Renal cortical epithelial cell (primary cell): ENCODE measurements at places on chromosomes 5 and 9.

DNA sequence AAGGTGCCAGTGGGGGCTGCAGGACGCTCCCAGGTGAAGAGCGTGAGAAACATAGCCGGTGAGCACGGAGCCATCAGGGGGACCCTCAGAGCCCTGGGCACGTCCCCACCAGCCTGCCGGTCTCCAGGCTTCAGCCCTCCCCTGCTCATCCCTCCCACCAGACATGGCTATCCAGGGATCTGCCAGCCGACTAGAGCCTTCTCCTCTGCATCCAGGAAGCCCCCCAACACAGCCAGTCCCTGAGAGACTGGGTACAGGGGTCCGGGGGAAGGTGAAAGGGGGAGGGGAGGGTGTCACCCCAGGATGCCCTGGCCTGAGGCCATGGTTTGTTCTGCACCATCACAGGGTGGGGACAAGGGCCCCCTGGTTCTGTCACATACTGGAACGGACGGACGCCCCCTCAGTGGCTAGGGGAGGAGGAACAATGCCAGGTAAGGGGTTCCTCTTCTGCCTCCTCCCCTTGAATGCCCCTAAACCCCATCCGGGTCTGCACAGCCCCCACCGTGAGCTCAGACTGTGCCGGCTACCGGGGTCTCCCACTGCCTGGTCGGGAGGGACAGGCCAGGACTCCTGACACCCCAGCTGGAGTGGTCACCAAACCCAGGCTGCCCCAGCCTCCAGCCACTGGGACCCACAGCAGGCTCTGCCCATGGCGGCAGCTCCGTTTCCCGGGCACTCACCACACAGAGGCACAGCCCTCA is 34.3 kb downstream of the NACC2 start:
- DNase-seq, result no peak

DNA sequence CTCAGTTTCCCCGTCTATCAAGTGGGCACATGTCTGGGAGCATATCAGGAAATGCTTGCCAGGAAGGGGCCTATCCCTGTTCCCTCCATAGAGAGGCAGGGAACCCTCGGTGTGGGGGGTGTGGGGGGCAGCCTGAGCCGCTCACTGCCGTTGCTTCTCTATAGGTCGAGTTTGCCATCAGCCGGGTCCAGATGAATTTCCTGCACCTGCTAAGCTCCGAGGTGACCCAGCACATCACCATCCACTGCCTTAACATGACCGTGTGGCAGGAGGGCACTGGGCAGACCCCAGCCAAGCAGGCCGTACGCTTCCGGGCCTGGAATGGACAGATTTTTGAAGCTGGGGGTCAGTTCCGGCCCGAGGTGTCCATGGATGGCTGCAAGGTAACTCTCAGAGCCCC is 13.8 kb upstream of the ORM1 start:
- no peak for DNase-seq

DNA sequence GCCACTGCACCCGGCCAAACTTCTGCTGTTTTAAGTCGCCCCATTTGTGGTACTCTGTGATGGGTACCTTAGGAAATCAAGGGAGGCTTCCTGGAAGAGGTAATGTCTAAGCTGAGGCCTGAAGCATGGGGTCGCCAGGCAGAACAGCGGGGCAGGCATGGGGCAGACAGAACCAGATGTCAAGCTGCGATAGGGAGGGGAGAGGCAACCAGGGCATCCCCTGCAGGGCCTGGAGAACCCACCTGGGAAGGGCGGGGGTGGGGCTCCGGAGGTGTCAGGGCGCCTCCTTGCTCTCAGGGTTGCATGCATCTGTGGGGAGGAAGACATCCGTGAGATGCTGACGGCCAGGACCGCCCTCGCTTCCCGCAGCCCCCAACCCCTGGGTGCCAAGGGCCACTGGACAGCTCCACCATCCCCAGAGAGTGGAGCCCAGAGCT is 2.8 kb downstream of the LCN15 start:
- DNase-seq, result no peak

DNA sequence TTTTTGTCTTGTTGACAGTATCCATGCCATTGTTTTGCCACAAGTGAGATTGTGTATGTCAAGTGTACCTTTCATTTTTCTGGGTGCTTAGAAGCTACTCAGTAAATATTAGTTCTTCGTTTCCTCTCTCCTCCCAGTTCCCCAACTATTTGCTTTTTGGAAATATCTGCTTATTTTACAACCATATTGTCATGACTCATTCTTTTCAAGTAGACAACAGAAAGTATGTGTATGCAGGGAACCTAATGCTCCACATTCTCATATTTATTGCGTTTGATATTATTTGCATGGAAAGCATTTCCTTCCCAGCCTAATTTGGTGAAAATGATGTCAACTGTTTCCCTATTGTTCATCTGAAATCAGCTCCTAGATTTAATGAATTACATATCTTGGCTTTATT is 483.7 kb upstream of the RIOK2 start:
- no peak for DNase-seq

GRCh38 chr9:27065288-27065687 is 43.7 kb upstream of the TEK start:
- DNase-seq, result no peak

DNA sequence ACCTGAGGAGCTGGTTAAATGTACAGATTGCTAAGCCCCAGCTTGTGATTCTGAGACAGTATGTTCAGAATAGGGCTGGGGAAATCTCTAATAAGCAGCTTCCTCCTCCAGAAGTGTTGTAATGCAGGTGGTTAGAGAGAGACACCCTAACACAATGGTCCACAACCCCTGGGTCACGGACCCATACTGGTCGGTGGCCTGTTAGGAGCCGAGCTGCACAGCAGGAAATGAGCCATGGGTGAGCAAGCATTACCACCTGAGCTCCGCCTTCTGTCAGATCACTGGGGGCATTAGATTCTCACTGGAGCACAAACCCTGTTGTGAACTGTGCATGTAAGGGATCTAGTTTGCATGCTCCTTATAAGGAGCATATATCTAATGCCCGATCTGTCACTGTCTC is 61.8 kb downstream of the SLC36A1 start:
- peak; percentile 62 for DNase-seq

- no peak for DNase-seq
These were observed 11.2 kb downstream of the SH3RF2 start for GRCh38 chr5:145947581-145947980.

DNA sequence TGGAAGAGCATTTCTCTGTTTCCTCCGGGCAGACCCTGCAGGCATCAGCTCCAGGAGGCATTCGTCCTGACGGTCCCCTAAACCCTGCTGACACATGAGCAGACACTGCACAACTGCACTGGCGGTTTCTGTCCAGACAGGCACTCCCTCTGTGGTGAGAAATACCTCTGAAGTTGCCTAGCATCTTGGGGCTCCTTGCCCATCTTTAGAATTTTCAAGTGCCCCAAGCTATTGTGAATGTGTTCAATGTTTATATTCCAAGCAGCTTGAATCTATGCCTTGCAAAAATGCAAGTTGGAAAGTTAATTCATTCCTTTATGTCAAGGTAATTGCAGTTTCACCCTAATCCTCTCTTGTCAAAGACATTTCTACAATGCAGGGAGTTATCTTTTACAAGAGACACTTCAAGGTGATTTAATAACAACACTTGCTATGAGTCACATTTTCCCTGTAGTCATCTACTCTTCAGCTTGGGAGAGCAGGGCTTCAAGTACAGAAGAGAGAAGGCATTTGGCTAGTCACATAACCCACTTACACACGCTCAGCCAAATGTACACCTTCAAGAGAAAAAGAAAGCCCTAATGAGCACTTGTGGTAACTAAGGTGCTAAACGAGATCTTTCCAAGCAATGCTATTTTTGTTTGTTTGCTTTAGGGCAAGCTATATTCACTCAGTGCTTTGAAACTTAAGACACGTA is 302.5 kb downstream of the MLLT3 start:
- peak; percentile 74 for DNase-seq

DNA sequence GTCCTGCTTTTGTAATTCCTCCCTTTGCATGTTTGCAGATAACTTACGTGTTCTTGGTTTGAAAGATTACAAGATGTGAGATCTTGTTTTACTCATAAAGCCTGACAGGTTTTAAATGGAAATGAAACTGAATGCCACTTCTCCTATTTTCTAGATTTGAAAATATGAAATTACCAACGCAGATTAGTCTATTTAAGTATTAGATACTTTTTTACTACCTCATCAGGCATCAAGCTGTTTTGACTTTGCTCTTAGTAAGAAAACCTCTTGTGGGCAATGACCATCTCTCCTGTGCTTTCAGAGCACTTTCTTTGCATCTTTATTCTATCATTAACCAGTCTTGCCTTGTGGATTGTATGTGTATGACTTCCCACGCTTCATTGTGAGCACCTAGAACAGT is 3.5 kb downstream of the DMXL1 start:
- DNase-seq, result no peak

DNA sequence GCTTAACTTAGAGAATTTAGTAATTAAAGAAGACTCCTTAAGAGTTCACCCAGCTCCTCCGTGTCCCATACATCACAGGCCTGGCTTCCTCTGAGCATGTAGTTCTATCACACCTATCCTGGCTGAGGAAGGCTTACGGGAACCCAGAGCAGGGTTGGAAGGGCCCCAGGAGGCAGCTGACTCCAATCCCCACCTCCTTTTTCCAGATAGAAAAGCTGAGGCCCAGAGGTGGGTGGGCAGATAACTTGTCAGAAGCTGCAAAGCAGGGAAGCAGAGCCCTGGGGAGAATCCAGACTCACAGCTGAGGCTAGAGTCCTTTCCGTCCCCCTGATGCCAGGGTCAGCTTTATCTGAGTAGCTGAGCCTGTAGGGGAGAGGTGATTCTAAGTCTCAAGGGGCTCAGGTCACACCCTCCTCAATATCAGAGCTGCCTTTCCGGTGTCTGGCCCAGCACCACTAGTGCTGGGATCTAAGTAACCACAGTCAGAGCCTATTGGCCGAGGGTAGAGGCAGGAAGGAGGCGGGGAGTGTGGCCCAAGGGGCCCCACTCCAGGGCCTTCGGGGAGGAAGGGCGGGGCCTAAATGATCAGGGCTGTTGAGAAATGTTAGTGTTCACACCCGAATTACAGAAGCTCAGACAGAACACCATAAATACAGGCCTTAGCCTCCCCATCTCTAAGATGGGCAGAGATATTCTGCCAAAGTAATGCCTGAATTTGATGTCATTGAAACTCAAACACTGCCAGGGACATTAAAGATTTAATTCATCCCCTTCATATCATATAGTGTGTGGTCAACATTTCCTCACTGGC is 9.9 kb downstream of the CCDC69 start:
- DNase-seq, result no peak

DNA sequence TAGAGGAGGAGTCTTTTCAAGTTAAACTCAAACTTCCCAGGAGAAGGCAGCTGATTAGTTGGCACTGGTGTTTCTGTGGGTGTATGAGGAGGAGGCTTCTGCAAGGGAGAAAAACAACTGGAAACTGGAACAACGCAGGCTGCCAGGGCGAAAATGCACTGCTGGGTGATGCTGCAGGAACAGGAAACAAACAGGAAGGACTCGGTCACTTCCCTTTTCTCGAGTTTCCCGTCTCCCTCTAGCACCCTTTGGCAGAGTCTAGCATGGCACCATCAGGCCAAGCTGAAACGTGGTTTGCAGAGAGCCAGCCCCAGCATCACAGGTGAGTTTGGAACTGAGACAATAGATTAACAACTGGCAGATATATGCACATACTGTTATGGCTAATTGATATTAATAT is 77.5 kb upstream of the CAST start:
- no peak for DNase-seq

DNA sequence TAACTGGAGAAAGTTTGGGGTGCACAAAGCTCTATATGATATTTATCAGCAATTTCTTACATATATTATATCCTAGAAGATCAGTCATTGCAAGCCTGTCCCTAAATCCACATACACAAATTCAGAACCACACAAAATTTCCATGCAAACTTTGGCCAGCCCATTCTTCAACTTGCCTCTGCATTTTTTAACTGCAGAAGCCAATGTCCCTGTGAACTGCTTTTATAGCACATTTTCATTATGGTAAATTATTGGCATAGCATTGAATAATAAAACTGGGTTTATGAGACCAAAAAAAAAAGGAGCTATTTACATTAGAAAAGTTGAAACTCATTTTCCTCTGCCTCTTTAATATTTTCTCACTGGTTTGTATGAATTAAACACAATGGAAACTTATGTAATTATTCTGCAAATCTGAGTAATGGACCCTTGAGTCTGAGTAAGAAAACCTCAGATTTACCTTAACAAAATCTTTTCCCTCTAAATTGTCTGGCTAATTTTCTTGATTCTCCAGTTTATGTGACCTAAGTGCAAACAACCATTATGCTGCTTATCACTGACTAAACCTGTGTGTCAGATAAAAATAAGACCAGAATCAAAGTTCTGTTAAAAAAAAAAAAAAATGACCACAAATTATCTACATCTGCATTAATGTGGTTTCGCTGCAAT is 398.9 kb downstream of the EFNA5 start:
- no peak for DNase-seq

DNA sequence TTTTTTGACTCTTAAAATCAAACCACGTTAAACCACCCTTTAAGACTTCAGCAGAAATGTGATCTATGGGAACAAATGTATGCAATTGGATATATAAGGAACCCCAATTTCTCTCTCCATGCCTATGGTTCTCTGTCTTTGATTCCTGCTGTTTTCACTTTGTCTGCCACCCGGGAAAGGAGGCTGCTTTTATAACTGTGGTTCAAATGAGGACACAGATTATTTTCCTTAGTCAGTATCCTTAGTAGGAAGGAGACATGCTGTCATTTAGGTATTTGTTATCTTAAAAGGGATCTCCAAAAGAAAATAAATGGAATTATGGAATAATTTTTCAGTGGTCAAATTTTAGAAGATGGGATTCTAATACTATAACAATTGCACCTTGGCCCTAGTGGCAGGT is 176.1 kb upstream of the NREP start:
- no peak for DNase-seq

DNA sequence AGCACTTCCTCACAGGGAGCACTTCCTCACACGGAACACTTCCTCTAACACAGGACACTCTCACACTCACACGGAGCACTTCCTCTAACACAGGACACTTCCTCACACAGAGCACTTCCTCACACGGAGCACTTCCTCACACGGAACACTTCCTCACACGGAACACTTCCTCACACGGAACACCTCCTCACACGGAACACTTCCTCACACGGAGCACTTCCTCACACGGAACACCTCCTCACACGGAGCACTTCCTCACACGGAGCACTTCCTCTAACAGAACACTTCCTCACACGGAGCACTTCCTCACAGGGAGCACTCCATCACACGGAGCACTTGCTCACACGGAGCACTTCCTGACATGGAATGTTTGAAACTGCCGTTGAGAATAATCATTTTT is 13.4 kb downstream of the POMT1 start:
- DNase-seq, result no peak

GRCh38 chr9:83537331-83538171 is 650 bp downstream of the FRMD3 start:
- DNase-seq, result no peak
